Right hindlimb (tissue), 1 donor: ENCODE measurements at places on chromosomes 7 and 10.

GRCh38 chr7:66631471-66631870 lies 2.8 kb downstream of the KCTD7 start:
- DNase-seq = no peak

- DNase-seq = peak; percentile 34
Observed at GRCh38 chr10:58856508-58857240, 319.8 kb upstream of the PHYHIPL start.

GRCh38 chr7:27208998-27209397 lies 9.1 kb upstream of the HOXA13 start:
- no peak for DNase-seq

- no peak for DNase-seq
Observed at GRCh38 chr7:155358066-155358947, 60.6 kb downstream of the INSIG1 start.

- no peak for DNase-seq
Observed at GRCh38 chr7:121547544-121548092, 151.5 kb upstream of the FAM3C start.

DNA sequence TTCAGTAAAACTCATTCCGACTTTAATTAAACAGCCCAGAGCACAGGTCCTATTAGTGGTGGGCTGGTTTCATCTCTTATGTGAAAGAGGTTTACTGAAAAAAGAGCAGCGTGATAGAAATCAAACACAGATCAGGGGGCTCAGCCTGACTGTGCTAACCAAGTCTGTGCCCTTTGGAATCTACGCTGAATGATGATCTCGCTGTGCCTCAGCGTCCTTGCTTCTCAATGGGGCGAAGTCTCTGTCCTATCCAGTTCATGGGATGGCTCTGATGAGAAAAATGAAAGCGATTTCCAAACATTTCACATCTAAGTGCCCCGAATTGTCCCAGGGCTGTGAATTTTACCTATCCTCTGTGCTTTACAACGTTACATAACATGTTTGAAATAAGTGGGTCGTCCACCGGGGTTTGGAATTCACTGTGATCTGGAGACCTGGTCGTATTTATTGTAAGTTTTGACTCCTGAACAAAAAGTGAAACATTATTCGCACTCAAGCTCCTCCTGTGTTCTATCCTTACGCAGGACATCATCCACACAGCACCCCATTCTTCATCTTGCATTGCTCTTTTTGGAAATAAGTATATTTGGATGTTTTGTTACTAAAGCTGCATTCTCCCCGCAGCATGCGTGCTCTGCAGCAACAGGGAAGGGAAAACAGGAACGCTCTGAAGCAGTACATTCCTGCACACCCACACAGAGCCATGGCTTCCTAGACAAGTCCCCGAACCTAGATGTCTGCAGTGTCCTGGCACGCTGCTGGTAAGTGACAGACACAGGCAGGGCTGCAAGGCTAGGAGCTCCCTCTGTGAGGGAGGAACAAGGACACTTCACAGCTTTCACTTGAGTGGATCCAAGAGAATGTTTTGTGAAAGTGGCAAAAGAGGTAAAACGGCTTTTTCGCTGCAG lies 83.5 kb downstream of the SLC37A3 start:
- DNase-seq = no peak

GRCh38 chr10:110170142-110170971 lies 37.0 kb upstream of the MXI1 start:
- DNase-seq = peak; percentile 18

DNA sequence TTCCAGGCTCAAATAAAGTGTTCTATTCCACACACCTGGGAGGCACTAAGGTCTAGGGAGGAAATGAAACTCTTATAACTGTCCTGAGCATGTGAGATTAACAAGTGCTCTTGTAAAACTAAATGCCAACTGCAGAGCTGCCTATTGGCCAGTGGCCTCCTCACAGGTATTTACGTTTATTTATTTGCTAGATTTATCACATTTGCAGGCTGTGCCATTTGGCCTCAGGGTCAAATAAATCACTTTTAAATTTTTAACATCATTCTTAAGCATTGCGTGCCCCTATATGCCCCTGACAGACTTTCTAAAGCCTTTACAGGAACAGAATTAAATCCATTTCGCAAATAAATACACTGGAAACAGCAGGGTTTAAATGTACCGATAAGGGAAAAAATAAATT lies 381.8 kb upstream of the NFE2L3 start:
- DNase-seq = no peak

DNA sequence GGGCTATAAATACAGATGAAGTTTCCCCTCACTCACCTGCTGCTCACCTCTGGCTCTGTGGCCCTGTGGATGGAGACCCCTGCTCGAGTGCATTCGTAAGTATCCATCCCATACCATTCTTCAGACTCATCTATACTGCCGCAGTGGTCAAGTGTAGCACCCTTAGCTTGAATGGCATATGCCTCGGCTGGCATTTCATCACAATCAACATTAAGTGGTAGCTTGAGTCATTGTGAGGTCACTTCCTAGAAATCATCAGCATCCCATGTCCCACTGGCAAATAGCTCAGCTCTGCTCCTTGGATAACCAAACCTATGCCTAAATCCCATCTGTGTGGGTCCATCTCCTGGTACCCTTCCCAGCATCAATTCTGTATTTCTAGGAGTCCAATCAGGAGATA lies 38.2 kb downstream of the MDH2 start:
- DNase-seq = no peak

DNA sequence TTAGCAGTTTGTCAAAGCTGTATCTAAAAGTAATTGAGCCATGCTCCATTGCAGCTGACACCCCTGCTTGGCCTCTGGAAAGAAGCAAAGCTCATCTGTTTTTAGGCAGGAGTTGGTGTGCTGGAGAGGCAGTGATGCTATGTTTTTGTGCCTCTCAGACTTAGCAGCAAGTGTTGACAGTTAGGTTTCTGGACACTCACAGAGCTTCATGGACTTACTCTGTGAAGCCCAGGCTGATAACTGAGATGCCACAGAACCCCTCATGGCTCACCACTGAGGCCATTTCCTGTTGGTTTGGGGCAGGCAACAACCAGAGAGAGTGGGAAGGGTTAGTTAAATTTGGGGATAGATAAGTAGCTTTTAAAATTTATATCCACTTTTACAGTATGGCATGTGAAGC lies 59.8 kb downstream of the BTAF1 start:
- DNase-seq = no peak

DNA sequence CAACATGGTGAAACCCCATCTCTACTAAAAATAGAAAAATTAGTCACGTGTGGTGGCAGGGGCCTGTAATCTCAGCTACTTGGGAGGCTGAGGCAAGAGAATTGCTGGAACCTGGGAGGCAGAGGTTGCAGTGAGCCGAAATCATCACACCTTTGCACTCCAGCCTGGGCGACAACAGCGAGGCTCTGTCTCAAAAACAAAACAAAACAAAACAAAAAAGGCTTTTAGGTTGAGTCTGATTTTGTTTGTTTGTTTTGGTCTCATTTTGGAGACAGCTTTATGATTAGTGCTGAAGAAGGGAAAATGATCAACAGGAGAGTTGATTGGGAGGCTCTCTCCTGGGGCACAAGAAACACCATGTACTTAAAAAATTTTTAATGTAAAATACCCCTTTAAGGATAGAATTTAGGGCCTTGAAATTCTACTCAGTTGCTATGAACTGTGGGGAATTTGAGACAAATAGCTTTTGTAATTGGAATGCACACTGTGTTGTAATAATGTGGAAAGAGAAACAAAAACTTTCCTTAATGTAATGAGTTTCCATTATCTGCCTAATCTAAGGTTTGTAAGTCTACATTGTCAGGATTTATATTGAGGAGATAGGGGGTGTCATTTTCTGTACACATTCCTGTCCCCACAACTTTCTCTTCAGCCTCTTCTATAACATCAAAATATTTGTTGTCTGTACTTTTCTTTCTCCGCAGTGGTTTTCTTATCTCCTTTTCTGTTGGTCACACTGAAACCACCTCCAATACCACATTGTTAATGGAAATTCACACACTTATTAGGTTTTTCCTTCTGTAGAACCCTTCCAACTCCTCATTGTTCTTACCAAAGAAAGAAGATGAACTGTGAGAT lies 41.3 kb downstream of the ARID5B start:
- no peak for DNase-seq

- no peak for DNase-seq
Observed at GRCh38 chr10:101564490-101564991, 23.5 kb downstream of the POLL start.

- DNase-seq = no peak
Observed at GRCh38 chr10:13939391-13939790, 352.6 kb downstream of the PRPF18 start.

DNA sequence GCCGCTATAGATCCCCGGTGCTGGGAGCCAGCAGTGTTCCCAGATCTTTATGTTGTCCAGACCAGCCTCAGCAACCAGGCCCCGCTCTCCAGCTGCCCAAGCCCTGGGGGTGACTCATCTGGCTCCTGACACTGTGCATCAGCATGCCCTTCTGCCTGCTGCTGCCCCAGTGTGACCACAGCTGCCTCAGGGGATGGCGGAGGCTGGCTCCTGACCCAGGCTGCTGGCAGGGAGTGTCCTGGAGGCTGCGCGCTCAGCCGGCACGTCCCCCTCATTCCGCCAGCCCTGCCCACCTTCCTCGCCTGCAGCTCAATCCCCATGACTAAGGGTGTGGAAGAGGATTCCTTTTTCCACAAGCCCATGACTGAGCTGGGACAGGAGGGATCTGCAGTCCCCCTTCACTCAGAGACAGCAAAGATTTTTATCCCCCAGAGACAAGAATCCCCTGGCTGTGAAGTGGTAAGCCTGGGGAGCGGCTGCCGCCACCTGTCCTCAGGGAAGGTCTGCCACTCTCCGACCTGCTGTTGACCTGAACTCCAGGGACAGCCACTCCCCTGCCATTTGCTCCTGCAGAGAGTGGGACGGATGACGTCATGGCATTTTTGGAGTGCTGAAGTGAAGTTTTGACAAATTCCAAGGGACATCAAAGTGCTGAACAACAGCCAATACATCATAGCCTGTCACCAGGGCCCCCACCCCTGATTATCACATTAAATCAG lies 182.8 kb upstream of the BMPER start:
- DNase-seq = peak; percentile 75

GRCh38 chr7:103343758-103344452 lies 662 bp downstream of the DNAJC2 start:
- DNase-seq = no peak

GRCh38 chr7:37337522-37337921 lies 111.1 kb downstream of the ELMO1 start:
- DNase-seq = no peak

GRCh38 chr7:91267171-91267955 lies 3.1 kb downstream of the FZD1 start:
- DNase-seq = peak; percentile 66

GRCh38 chr7:130266258-130266960 lies at the start of gene CPA2:
Gene CPA2 (plus strand): TSS chr7:130266863. CDS start chr7:130266882, 19 bp downstream.
- DNase-seq = no peak

DNA sequence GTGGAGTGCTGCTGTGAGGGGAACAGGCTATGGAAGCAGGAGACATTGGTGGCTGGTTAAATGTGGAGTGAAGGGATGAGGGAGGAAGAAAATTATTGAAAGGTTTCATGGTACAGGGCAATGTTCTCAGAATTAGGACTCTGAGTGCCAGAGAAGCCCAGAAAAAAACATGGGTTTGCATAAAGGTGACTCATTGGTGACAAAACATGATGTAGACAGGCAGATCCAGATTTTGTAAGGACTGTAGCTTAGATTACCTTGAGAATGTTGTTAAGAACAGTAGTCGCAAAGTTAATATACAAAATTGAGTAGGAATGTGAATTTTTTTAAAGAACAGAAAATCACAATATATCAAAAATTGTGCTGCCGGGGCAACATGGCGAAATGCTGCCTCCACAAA lies 134.9 kb upstream of the ZNF438 start:
- no peak for DNase-seq

GRCh38 chr7:32588657-32589056 lies 93.4 kb downstream of the AVL9 start:
- no peak for DNase-seq

GRCh38 chr10:77226452-77226851 lies 411.2 kb downstream of the KCNMA1 start:
- no peak for DNase-seq
